ENCODE measurements at places on chromosomes 6 and 20. TPM values are rescaled to one million over a fixed set of nuclear protein-coding genes. Genes with fewer than 3 reads are reported as not detected.

PAQR8 gene
- total RNA-seq = 2.0 TPM

- DNase-seq = no peak
These were observed 99.2 kb downstream of the JPH2 start for GRCh38 chr20:44087857-44088120.

- DNase-seq = peak; percentile 96
These were observed at the start of gene GPANK1 for GRCh38 chr6:31664790-31665500. Gene GPANK1 (minus strand): TSS chr6:31664997. CDS start chr6:31664478, 519 bp downstream.

DNA sequence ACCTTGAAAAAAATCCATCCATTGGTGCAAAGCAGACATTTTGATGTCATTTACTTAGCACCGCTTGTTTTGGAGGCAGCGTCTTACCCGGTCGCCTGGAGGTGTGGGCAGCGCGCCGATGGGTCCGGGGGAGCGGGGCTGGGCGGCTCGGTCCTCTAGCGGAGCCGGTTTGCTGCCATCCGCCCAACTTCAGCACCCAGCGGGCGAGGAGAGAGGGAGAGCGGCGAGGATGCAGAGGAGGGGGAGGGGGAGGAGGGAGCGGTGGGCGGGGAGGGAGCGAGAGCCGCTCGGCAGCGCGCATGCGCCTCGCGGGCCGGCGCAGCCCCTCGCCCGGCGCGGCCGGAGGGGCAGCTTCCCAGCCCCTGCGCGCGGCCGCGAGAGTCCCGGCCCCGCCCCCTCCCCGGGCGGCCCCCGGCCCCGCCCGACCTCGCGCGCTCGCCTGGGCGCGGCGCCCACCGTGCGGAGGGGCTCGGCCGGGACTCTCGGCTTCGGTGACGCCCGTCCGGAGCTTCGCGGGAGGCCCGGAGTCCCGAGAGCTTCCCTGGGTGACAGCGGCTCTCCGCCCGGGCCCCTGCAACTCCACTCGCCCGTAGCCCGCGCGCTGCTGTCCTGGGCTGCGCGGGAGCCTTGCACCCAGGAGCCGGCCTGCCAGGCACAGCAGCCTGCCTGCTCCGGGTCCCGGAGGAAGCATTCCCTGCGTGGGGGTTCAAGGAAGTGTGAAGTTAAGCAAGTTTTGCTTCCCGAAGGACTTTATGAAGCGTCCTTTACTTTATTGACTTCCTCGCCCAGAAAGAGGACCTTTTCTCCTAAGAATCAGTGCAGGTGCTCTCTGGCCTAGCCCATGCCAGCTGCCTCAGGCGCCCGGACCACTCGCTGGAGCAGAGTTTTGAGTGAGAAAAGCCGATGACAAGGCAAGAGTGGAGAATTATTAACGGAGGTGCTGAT lies at the start of gene RGS17:
RGS17 (minus strand) TSS at position 246 of the 945 bp plus-strand sequence. CDS start 87,264 bp downstream, outside the sequence.
- no peak for DNase-seq

DNA sequence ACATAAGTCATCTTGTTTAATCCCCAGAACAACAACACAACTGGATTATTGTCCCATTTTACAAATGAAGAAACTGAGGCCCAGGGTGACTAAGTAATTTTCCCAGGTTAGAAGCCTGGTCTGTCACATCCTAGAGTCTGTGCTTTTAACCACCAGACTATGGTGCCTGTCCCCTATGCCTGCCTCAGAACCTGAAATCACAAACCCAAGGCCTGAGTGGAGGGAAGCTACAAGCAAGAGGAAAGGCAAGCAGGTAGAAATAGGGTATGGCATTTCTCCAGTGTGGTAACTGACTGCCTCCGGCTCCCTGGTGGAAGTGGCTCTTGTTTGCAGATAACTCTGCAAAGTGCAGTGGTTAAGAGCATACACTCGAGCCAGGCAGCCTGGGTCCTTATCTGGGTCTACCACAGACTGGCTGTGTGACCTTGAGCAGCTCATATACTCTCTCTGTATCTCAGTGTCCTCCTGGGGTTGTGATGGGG lies 2.5 kb downstream of the TMEM63B start:
- no peak for DNase-seq

- DNase-seq = no peak
These were observed 282.7 kb downstream of the HAO1 start for GRCh38 chr20:7657569-7657968.

DNA sequence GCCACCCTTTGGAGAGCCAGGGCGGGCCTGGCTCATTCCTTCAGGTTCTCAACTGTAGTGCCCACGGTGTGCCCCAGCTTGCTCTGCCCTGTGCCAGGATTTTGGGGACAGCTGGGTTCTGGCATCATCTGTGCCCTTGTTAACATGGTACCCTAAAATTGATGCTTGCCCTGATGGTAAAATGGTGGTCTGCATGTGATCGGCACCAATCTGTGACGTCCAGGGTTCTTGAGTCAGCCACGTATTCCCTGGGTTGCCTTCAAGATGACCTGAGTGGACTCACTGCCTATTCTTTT lies 31.2 kb upstream of the APCDD1L start:
- no peak for DNase-seq

- peak; percentile 70 for DNase-seq
These were observed 204.2 kb downstream of the ANKRD60 start for GRCh38 chr20:58024241-58024721.

- no peak for DNase-seq
These were observed 39.8 kb downstream of the SLC22A2 start for GRCh38 chr6:160218810-160219209.

HLA-DQA1 gene
- 5.2 TPM for total RNA-seq

KIAA1755 gene
- 7.0 TPM for total RNA-seq

DNA sequence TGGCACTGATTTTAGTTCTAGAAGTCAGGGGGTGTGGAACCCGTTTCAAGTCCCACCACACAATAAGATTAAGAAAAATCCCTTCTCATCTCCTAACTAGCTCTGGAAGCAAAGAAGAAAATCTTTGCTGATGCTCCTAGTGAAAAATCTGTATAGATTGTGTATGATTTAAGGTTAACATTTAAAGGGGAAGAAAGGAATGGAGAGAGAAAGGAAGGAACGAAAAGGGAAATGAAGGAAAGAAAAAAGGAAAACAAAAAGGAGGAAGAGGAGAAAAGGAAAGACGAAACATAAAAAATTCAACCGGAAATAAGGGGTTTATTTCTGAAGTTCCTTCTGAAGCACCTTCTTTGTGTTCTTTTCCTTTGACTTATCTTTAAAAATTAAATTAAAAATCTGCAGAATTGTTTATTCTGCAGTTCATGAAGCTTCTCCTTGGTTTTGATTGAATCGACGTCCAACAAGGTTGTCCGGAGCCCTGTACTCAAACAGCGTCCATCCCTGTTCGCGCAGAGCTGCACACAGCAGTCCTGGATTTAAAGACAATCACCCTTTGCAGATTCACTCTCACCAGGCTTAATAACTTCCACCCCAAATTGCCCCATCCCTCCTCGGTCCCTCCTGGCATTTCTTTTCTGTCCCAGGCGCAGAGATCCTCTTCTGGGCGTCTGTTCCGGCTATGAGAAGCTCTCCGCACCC lies 1.6 kb upstream of the TFAP2B start:
- no peak for DNase-seq

- no peak for DNase-seq
These were observed 24.4 kb downstream of the GRIK2 start for GRCh38 chr6:101417900-101418299.

AVP gene
- not detected for total RNA-seq

DNA sequence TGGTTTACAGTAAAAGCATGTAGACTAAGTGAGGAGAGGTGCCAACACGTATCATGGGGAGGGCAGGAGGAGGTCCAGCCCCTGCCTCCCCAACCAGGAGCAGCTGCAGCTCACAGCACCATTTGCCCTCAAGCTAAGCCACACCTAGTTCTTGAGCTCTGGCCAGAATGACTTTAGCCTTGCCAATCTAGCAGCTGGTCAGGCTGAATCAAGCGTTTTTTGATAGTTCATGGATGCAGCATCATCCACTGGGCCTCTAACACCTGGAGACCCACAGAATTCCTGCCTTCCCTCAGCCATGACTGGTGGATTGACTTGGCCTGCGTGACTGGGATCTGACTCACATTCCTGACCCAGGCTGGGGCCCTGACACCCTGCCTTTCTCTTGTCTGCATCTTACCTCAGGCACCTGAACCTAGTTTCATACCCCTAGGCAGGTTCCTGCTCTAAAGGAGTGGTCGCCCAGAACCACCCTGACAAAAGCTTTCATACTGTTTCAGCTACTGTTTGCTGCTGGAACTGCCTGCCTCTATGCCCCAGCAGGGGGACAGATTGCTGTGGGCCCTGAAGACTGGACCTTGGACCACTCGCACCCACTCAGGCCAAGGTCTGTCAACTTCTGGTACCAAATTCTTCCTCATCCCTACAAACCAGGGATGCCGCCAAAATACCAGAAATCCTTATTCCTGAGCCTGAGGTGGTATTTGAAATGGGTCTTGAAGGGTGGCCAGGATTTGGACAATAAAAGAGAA lies 122.3 kb downstream of the QRSL1 start:
- no peak for DNase-seq

LCA5 gene
- total RNA-seq = 2.6 TPM

DNA sequence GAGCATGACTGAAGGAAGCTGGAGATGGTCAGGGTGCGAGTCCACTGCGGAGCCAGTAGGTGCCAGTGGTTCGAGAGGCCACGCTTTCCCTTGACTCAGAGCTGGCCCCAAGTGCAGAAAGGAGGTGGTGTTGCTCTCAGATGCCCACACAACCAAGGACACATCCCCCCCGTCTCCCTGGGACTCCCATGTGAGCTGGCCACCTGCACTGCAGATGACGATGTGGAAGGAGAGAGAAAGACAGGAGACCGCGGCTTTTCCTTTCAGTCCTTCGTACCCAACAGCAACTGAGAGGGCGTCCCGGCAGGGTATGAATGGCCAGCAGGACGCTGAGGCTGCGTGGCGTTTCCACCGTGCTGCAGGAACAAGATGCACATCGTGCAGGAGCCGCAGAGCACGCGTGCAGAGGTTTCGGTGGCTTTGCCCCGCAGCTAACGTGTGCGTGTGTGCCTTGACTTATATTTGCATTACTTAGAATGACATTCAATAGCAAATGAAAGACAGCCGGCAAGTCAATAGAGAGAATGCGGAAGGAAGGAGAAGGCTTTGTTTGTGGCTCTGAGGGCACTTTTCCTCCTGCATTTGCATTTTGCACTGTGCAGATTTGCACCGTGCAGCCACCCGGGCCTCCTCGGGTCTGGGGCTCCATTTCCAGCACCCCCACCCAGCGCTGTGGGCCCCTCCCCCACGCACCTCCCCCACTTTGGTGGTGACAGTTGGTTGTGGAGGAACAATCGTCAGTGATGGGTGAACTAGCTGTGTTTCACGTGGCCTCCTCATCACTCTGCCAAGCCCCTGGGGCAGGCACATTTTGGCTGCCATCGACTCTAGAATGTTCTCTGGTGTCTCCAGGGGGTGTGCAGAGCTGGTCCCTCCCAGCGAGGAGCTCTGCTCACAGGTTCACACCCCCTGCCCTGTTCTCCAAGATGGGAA lies 26.4 kb upstream of the BHLHE23 start:
- peak; percentile 56 for DNase-seq

DNA sequence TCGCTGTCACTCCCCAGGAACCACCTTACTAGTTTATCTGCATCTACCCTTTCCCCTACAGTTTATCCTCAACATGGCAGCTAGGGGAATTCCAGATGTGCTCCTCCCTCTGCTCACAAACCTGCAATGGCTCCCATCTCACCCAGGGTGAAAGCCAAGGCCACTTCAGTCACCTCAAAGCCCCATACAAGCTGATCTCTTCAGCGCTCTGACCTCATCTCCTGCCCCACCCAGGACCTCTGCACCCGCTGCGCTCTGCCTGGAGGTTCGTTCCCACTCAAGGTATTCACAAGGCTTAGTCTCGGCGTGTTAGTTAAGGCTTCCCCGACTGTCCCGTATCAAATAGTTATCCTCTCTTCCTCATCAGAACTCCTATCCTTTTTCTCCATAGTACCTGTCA lies 28.6 kb upstream of the SPDEF start:
- no peak for DNase-seq

DNA sequence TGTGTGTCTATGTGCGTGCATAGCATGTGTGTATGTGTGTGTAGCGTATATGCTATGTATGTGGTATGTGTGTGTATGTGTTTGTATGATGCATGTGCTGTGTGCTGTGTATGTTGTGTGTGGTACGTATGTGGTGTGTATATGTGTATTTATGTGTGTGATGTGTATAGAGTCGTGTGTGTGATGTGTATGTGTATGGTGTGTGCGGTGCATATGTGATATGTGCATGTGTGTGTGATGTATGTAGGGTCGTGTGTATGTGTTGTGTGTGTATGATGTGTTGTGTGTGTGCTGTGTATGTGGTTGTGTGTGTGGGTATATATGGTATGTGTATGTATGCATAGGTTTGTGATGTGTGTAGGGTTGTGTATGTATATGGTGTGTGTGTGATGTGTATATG lies 46.6 kb upstream of the TMEM170B start:
- DNase-seq = no peak

DNA sequence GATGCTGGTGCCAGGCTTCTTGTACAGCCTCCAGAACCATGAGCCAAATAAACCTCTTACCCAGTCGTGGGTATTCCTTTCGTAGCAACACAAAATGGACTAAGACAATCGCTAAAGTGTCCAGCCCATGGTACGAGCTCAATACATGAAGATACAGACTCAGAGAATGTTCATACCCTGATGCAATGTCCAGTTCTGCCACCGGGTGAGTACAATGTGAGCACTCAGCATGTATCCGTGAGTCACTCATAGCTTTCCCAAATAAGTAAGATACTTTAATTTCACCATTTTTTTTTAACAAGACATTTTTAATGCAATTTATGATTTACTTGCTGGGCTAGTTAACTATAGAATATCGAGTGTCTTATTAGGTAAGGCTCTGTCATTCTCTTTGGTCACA lies 26.7 kb upstream of the PDE10A start:
- no peak for DNase-seq

DNA sequence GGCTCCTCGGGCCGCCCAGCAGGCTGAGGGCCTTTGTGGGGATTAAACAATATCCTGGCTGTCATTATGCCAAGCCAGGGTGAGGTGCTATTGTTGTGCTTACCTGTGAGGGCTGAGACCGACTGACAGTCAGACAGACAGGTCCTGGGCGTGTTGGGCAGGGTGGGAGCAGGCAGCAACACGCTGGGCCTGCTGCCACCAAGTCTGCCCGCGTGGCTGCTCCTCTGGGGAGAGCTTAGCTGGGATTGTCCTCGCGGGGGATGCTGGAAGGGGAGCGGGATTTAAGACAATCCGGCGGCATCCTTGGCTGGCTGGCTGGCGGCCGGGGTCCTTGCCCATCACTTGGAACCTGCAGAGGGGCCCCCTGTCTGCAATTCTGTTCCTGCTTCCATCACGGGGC lies 20.0 kb downstream of the ITPR3 start:
- DNase-seq = no peak

GRCh38 chr20:4985658-4986057 lies 15.7 kb downstream of the SLC23A2 start:
- DNase-seq = no peak

CGAS gene
- total RNA-seq = 2.0 TPM

BPIFB1 gene
- total RNA-seq = not detected

- no peak for DNase-seq
These were observed 304.6 kb downstream of the CDH4 start for GRCh38 chr20:61556673-61557072.

- no peak for DNase-seq
These were observed 638 bp downstream of the MDN1 start for GRCh38 chr6:89818977-89819335.

- no peak for DNase-seq
These were observed 181.9 kb upstream of the CCN2 start for GRCh38 chr6:132132924-132133639.

- DNase-seq = no peak
These were observed 63.8 kb downstream of the TNFRSF21 start for GRCh38 chr6:47245745-47246371.

Measured in cardiac septum (tissue), 1 donor.